IPS-NIHi11 (cell line): ENCODE measurements at places on chromosomes 5 and 9.

- DNase-seq, result no peak
These were observed 33.4 kb upstream of the TNFAIP8 start for GRCh38 chr5:119322312-119322947.

DNA sequence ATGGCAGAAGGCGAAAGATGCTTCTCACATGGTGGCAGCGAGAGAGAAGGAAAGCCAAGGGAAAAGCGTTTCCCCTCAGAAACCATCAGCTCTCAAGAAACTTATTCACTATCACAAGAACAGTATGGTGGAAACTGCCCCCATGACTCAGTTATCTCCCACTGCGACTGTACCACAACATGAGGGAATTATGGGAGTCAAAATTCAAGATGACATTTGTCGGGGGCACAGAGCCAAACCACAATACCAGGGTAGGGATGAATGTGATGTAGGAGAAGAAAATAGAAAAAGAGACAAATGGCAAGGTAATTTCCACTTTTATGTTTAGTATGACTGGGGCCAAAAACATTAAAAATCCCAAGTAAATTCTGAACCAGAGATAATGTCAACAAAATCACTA lies 216.8 kb downstream of the TRIM36 start:
- DNase-seq, result no peak

GRCh38 chr5:124001036-124001615 lies 489.1 kb downstream of the CSNK1G3 start:
- no peak for DNase-seq

DNA sequence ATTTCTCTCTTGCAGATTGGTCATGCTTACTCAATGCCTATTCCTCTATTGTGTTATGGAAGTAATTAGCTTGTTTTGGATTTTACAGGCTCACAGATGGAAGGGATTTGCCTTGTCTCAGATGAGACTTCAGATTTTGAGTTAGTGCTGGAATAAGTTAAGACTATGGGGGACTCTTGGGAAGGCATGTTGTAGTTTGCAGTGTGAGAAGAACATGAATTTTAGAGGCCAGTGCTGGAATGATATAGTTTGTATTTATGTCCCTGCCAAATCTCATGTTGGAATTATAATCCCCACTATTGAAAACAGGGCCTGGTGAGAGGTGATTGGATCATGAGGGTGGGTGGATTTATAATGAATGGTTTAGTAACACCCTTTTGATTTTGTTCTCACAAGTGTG lies 6.1 kb upstream of the TUSC1 start:
- DNase-seq, result no peak

DNA sequence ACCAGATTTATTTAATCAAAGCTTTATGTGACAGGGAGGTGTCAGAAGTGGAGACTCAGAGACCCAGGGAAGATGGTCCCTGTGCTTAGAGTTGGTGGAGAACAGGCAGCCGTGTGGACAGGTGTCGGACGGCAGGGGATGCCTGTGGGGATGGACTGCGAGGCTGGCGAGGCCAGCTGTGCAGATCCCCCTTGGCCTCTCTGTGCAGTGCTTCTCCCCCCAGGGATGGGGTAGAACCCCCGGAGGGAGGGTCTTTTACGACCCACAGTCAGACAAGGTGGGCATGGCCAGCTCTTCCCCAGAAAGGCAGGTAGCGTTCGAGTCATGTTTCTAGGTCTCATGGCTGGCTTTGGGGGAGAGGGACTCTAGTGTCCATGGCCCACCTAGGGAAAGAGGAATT lies 4.7 kb upstream of the SLC2A6 start:
- no peak for DNase-seq

DNA sequence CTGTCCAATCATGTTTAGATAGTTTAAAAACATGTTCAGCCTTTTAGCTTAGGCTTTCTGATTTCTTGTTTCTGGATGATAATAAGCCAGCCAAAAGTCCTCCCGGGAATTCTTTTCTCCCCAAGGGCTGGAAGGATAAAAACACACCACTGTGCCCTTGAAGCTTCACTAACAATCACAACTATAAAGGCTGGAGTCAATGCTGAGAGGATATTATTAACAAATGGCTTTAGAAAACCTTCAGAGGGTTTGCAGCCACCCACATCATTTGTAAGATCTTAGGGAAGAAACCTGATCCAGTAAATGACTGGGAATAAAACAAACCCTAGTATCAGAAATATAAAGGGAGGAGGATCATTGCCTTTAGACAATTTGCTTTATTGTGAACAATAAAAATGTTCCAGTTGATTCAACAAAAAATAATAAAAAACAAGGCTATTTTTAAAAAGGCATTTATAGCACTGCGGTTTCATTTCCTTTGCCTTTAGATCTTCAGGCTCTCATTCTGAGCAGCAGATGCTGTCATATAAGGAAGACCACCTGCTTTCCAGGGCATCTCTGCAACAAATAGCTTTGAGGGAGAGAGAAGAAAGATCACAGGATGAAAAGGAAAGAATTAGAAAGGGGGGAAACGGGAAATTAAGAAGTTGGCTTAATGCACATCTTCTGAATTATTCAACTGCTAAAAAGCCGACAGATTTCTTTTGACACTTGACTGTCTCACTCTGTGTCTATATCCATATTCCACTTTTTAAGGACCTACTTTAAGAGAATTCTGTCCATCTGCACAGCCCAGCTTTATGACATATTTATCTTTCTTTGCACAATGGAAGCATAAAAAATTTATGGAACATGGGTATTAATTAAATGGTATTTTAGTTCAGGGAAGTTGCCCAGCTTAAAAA lies 277.2 kb upstream of the SLC24A2 start:
- no peak for DNase-seq

GRCh38 chr5:129904102-129904666 lies at the start of gene CHSY3:
TSS of gene CHSY3 (plus strand) at chr5:129904465.
- DNase-seq, result peak; percentile 81

- DNase-seq, result peak; percentile 43
These were observed 753 bp downstream of the ARHGAP26 start for GRCh38 chr5:142770650-142771609.

DNA sequence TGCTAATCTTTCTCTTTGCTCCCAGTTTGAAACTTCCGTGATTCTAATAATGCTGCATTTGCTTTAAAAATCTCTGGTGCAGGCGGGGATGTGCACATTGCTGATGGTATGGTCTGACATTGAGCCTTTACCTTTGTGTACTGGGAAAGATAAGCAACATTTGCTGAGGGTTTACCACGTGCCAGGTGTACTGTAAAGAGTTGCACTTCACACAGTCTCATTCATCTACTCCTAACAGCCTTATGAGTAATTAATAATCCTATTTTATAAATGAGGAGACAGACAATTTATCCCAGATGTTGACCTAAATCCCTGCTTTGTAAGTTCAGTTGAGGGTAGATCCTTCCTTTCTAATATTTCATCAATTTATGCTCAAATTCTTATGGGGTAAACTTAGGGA lies 726 bp upstream of the ADGRV1 start:
- DNase-seq, result no peak

DNA sequence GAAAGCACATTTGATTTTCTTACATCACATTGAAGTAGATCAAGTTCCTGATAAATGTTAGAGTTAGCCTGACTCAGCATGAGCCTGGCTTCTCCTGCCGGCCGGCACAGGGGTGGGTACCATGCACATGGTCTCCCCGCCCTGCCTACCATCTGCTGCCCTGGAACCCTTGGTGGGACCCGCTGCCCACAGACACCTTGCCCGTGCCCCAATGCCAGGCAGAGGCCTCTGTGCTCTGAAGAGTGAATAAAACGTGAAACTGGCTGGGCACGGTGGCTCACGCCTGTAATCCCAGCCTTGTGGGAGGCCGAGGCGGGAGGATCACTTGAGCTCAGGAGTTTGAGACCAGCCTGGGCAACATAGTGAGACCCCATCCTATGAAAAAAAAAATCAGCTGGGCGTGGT lies 17.3 kb downstream of the EXD3 start:
- no peak for DNase-seq

DNA sequence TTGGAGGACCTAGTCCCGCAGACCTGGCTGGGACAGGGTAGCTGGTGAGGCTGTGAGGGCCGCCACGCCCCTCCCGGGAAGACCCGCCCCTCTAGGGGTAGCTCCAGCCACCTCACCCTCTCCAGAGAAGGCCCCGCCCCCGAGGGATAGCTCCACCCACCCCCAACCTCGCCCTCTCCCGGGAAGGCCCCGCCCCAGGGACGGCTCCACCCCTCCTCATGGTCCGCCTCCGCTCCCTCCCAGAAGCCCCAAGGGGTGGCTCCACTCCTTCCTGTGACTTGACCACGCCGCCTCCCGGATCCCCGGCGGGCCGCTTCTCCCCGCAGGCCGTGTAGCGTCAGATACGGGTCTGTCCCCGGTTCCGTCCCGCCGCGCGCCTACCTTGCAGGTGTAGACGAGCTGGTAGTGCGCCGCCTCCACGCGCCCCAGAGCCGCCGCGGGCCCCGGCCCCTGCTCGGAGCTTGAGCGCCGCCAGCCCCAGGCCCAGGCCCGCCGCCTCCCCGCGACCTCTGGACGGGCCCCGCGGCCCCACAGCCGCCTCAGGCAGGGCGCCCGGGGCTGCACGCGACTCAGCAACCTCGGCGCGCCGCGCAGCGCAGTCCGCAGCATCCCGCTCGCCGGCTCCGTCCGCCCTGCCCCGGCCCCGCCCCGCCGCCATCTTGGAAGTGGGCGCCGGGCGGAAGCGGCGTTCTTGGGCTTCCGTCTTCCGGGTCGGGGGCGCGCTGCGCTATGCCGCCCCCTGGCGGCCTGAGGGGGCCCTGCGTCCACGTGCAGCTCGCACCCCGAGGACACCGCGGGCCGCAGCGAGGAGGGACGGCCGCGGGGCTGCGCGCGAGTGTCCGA lies at the start of gene DNLZ:
Gene DNLZ (minus strand): TSS at position 639 of the 843 bp plus-strand sequence. CDS start 30 bp downstream, at position 609.
- peak; percentile 99 for DNase-seq
